ENCODE measurements at places on chromosomes 12 and 14.

DNA sequence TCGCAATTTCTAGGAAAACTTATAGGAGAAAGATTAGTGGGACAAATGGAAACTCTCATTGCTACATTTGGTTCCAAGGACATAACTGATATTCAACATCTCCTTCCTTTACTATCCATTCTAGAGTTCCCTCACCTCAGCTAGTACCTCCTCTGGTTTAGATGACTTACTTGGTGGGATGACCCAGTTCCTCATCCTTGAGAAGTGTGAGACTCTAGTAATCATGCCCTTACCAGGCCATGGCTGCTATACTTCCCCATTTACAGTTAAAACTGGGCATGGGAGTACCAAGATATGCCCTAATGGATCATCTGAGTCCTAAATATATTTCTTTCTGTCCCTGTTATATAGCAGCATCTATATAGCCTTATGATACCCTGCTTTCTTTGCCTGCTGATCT is 58.1 kb downstream of the IFT81 start:
- DNase-seq: no peak

DNA sequence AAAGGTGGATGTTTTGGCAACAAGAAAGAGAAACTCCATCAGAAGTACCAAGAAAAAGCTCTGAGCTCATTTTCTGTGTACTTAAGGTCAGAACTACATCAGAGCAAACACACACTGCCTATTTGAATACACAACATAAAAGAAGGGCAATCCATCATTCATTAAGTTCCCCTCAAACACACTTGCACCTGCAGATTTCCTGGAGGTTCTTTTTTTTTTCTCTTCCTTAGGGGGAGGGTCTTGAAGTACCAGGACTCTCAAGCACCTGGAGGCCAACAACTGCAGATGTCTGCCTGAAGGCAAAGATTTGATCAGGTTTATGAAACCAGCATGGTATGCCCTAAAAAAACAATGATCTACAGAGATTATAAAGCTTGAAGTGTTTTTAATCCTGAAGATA is 26.1 kb upstream of the PTHLH start:
- DNase-seq: no peak

DNA sequence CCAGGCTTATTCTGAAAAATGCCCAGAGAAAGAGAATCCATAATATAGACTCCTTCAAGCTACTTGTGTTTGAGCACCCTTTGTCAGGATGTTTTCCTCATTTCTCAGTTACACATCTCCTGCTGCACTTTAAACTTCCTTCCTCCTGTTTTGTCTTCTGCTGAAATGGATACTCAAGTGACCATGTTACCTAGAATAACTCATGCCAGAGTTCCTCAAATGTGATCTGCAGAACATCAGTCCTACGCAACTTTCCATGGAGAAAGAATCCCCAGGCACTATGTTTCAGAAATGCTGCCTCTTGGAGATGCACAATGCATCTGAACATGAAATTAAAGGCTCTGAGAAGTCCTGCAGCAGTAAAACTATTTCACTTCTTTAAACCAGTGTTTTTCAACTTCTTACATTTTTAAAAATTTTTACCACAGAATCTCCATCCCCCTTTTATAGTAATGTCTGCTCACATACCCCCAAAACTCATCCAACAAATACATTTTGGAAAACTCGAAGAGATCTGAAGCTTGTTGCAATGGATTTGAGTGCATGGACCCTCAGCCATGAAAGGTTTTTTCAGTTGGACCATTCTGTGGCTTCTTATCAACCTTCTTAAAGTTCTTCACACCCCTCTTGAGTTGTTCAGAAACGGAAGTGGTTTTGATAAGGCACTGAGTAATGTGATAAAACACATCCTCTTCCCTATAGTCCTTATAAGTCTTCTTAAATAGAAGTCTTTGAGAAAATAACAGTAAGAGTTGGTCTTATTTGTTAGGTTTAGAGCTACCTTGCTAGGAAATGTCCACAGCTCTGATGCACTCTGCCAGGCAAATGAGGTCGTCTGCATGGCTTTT is 84.5 kb upstream of the KCNA1 start:
- DNase-seq: no peak

DNA sequence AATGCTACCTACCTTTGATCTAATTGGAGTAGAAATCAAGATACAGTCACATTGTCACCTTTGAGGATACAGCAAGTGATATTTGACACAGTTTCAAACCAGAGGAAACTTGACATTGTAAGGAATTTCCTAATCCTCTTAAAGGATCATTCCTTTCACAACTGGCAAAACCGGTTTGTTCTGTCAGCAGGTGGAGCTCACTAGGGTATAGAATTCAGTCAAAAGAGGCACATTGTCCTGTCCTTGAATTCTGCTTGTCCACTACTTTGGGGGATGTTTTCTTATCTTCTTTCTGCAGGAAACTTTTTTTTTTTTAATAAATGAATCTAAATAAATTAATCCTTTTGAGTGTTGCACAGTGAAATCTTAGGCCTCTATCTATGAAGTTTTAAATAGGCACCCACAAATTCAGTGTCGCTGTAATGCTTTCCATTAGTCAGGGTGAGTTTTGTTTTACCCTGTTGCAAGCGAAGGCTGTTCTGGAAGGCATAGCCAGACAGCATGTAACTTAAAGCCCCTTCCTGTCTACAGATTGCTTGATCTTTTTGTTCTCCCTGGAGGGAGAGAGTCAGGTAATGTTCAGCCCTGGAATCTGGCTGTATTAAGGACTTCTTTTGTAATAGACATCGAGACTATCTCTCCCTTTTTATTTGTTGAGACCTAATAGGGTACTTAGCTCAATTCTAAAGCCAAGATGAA is 285.0 kb upstream of the RGS6 start:
- no peak for DNase-seq

DNA sequence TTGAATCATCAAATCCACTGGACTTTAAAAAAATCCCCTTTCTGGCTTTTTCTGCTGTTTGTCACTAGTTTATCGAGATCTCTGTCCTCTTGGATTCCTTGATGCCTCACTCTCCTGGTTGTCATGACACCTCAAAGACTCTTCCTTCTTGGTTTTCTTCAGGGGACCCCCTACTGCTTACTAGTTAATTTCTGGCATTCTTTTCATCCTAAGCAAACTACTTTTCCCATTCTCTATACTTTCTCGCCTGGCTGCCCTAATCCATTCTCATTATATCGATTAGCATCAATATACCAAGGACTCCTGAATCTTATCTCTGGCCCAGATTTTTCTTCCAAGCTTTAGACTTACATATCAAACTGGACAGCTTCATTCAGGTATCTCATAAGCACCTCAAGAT is 98.6 kb downstream of the NEDD1 start:
- DNase-seq: no peak

DNA sequence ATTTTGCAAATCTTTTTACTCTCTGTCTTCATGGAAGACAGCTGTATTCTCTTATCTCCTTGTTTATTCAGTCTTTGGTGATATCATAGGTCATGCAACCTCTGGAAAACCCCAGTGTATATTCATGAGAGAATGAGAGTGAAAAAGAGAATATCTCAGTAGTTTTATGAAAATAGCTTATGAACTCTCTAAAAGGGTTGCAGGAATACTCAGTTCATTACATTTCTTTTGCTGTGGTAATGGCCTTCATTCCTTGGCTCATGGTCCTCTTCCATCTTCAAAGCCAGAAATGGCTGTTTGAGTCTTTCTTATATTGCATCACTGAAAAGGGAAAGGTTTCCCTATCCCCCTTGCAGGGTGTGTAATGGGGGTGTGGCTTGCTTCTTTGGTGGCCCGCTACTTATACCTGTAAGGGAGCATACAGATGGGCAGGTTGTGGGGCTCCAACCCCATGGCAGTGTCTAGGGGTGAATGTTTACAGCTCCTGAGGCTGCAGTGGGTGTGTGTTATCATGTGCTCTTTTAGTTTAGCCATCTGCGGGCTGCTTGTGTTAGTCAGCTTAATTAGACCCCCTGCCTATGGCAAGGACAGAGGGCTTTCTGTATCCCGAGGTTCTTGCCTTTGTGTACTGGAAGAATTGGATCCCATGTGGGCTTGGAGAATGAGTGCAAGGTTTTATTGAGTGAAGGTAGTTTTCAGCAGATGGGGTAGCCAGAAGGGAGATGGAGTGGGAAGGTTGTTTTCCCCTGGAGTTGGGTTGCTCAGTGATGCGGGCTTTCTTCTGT is 150.2 kb downstream of the CCDC91 start:
- no peak for DNase-seq

- no peak for DNase-seq
Observed at GRCh38 chr14:99802301-99803105, 9.3 kb downstream of the EML1 start.

DNA sequence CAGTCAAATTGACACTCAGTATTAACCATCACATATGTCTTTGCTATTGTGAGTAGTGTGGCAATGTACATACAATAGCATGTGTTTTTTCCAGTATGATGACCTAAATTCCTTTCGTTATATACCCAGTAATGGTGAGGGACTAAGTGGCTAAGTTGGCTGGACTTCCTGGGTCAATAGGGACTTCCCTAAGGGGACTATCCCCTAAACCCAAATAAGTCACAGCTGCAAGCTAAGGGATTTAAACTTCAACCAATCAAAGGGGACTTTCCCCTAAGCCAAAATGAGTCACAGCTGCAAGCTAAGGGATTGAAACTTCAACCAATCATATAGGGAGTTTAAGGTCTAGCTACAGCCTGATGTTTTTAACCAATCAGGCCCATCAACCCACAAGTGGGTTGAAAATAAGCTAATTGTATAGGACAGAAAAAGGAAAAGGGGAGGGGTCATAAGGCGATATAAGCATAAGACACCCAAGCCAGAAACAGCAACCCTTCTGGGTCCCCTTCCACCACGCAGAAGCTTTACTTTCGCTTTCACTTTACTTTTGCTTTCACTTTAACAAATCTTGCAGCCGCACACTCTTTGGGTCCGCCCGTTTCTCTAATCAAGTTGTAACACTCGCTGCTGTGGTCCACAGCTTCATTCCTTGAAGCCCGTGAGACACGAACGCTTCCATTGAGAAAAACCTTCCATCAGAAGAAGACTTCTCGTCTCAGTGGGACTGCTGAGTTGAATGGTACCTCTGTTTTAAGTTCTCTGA is 404.4 kb downstream of the FLRT2 start:
- peak; percentile 15 for DNase-seq

DNA sequence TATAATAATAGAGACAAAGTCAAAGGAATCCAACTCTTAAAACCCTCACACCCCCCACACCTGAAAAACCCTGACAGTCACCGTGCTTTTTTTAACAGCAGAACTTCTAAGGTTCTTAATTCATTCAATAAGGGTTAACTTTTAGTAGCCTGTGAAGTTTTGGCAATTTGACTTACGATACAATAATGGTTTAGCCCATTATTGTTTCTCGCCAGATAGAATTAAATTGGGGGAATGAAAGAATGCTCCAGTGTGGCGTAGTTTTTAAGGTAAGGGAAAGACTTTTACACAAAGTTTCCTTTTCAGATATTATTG is 604 bp upstream of the MAGOHB start:
- no peak for DNase-seq

DNA sequence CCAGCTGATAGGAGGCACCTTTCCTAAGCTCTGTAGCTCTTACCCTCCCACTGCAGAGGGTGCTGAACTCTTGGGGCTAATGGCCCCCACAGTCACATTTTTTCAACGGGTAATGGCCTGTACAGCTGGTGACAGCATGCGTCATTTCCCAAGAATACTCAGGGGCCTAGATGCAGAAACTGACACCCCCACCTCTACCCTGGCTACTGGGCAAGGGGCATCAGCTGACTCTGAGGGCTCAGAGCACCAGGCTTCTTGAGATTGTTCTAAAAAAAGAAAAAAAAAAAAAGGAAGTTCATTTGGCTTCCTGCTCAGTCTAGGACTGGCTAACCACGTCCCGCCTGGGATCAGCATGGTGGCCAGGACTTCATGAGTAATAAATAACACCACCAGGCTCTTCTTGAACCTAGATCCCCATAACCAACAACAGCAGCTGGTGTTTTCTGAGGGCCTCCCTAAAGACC is 35.2 kb downstream of the ZFP36L1 start:
- DNase-seq: no peak

All from stimulated activated CD4-positive, alpha-beta T cell treated with anti-CD3 and anti-CD28 coated beads, Interleukin-15, amount 100 ng/mL, for 1 hour (primary cell).